Tibial nerve (tissue), 4 donors: ENCODE measurements at places on chromosomes 2 and 18.

GRCh38 chr2:120034027-120034426 is 21.1 kb downstream of the EPB41L5 start:
- DNase-seq: no peak

DNA sequence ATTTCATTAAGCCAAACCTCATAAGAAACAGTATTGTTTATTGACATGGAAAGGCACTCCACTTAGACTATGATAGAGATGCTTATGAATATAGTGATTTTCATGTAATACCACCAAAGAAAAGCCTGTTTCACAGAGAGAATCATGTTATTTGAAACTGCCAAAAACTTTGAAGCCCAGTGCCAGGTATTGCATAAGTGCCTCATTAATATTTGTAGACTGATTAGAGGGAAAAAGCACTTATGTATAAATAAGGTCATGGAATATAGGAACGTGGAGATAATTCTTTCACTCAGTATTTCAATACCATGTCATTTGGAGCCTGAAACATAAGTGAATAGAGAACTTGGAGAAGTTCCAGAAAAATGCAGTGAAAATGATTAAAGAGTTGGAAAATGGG is 162.6 kb upstream of the CRIM1 start:
- no peak for DNase-seq

GRCh38 chr2:26897807-26898479 is 50.0 kb downstream of the DPYSL5 start:
- no peak for DNase-seq

GRCh38 chr2:30147715-30148610 is 1.2 kb downstream of the YPEL5 start:
- DNase-seq: peak; percentile 75

GRCh38 chr2:133885847-133886246 is 317.6 kb upstream of the NCKAP5 start:
- DNase-seq: no peak

DNA sequence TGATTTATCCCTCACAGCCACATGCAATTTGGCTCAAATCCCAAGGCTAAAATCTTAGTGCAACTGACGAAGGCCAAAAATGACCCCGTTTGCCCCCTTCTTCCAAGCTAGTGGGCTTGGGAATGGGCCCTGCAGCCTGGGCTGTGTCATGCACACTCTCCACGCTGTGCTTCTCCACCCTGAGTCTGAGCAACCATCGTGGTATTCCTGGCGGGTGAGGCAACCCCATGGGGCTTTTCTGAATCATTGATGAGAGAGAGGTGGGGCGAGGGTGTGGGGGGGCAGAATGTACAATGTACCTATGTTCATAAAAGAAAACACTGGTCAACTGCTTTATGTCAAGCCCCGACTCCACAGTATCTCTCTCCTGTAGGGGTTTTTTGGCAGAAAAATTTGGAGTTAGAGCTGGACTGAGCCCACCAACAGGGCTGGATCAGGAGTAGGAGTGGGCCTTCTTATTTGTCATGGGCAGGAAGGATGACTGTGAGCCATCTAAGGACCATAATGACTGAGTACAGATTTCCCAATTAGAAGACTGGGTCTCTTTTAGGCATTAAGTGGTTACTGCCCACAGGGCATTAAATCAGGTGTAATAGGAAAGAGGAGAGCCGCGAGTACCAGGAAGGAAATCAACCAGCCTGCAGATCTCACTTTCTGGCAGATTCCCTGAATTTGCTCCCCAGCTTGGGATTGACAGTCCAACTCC is 8.9 kb downstream of the SULT1C2 start:
- no peak for DNase-seq

- DNase-seq: no peak
These were observed 192.5 kb downstream of the EN1 start for GRCh38 chr2:118654945-118655344.
